Activated CD8-positive, alpha-beta memory T cell treated with anti-CD3 and anti-CD28 coated beads for 1 hour (primary cell): ENCODE measurements at places on chromosomes 4 and X.

DNA sequence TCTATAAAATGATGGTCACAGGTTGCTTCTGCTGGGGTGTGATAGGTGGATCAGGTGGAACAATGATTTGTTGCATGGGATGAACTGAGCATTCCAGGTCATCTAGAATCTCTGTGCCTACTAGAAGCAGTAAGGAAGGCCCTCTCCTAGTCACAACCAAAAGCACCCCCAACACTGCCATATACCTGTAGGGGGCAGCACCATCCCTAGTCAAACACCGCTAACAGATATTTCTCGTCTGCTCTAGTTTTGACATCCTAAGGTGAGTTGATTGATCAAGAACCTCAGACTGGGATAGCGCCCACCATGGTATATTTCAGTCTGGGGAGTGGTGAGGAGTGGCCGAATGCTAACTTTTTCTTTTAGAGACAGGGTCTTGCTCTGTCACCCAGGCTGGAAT, 160.2 kb downstream of the NHS start:
- DNase-seq, result no peak

- no peak for DNase-seq
These were observed 39.7 kb upstream of the SHOX start for GRCh38 chrX:590693-591404.

GRCh38 chr4:185309770-185310169, 86.0 kb downstream of the LRP2BP start:
- DNase-seq, result no peak

- DNase-seq, result no peak
These were observed 719 bp upstream of the BGN start for GRCh38 chrX:153494061-153494460.

DNA sequence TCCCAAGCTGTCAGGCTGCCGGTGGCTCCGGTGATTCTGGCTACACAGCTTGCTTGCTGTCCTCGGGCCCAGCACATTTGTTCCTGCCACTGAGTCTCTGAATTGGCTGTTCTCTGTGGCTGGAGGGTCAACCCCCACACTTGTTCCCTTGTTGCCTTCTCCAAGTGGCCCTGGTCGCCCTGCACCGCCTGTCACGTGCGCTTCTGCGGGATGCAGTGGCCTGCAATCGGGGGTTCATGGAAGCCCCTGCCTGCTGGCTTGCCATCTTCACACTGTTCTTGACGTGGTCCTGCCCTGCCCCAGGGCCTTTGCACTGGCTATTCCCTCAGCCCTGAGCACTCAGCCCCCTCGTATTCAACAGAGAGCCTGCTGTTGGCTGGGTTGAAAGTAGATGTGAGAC, 8.1 kb downstream of the CLCN4 start:
- no peak for DNase-seq

GRCh38 chrX:15664487-15665444, at the start of gene CLTRN:
CLTRN (minus strand) TSS chrX:15664805; CDS start chrX:15664775, 30 bp downstream.
- no peak for DNase-seq
